Heart right ventricle (tissue), 16 donors: ENCODE measurements at places on chromosomes 7 and 10. TPM values are rescaled to one million over a fixed set of nuclear protein-coding genes. Genes with fewer than 3 reads are reported as not detected.

DNA sequence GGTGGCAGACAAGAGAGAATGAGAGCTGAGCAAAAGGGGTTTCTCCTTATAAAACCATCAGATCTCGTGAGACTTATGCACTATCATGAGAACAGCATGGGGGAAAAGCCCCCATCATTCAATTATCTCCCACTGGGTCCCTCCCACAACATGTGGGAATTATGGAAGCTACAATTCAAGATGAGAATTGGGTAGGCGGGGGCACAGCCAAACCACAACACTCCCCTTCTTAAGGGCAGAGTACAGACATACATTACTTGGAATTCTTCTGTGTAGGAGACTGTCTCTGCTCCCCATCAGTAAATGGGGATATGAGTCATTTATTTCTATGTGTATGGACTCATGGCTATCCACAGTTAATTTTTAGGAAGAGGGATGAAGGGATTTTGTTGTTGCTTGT lies 31.2 kb downstream of the FAM171A1 start:
- no peak for DNase-seq

DNA sequence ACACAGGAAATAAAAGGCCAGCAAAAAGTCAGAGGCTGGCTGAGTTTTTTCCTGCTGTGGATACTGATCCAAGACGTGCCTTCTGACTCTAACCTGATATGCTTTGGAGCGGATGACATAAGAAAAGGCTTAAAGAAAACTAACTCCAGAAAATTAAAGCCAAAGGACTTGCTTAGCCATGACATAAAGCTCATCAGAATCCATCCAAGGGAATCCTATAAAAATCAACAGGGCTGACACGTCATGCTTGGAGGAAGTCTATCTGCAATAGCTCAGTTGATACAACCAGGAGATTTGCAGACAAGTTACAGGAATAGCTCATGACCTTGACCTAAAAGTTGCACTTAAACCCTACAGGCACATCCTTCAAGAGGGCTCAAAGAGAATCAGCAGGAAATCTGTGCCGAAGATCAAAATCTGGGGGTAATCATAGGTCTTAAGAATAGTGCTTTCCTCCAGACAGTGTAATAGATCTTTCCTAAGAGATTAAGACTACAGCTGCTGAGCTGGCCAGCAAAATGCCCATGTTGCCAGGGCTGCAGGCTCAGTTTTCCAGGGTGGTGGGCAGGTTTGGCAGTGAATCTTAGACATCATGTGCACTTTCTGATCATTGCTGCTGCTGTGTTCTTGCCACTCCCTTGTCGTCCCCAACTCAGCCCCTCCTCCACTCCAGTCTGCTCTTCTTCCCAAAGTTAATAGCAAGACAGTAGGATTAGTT lies 111.5 kb upstream of the SVIL start:
- no peak for DNase-seq

AHR gene
- 5.3 TPM for polyA plus RNA-seq

DNA sequence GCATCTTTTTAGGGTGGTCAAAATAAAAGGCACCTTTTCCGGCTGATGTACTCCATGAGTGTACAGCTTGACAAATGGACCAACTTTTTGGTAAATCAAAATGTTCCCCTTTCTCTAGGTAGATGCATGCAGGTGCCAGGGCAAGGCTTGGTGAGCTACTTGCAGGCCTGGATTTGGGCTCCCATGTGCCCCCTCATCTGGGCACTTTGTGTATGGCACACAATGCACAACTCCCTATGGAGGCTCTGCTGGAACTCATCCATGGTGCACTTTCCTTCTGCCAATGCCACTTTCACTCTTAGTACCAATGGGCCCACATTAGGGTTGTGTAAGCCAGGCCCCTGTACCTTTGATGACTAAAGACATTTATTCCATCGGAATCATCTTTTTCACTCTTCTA lies 300.8 kb downstream of the SDHAF3 start:
- DNase-seq: no peak

- DNase-seq: peak; percentile 64
These were observed 1.0 kb downstream of the CHST15 start for GRCh38 chr10:124092250-124092859.

- no peak for DNase-seq
These were observed 161.2 kb downstream of the DNAJB6 start for GRCh38 chr7:157497744-157498651.

RSPH10B2 gene
- 0.06 TPM for polyA plus RNA-seq

NUTM2A gene
- 0.78 TPM for polyA plus RNA-seq

- no peak for DNase-seq
These were observed 4.6 kb upstream of the SMARCD3 start for GRCh38 chr7:151252961-151253711.

OPALIN gene
- not detected for polyA plus RNA-seq

GRCh38 chr10:5906651-5907050 lies 16.6 kb downstream of the FBH1 start:
- DNase-seq: no peak
